Kidney epithelial cell (primary cell): ENCODE measurements at places on chromosomes 6 and 20. TPM values are rescaled to one million over a fixed set of nuclear protein-coding genes. Genes with fewer than 3 reads are reported as not detected.

DNA sequence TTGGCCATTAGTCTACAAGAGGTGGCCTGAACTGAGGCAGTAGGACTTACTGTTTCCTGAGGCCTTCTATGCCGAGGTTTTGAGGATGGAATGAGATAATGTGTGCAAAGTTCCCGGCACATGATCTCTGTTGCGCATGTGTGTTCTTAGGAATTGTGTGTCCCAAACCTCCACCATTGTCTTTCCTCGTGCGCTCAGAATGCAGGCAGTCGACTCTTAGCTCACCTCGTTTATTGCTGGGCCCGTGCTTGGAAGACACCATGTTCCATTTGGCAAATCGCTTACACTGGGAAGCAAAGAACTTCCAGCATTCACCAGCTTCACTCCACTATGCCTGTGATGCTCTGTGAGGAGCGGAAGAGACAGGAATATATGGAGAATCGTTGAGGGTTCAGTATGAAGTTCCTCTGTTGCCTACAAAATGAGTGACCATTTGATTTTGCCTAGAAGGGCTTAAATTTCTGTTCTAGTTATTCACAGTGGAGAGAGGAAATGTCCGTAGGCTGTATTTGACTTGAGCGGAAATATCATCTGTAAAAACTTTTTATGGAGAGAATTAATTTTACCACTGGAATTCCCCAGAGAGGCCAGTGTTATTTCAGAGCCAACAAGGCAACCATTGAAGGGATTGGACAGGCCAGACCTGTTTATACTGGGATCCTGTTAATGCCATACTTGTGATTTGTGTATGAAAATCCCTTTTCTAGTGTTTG lies 75.7 kb upstream of the CLDN20 start:
- DNase-seq: no peak

DNA sequence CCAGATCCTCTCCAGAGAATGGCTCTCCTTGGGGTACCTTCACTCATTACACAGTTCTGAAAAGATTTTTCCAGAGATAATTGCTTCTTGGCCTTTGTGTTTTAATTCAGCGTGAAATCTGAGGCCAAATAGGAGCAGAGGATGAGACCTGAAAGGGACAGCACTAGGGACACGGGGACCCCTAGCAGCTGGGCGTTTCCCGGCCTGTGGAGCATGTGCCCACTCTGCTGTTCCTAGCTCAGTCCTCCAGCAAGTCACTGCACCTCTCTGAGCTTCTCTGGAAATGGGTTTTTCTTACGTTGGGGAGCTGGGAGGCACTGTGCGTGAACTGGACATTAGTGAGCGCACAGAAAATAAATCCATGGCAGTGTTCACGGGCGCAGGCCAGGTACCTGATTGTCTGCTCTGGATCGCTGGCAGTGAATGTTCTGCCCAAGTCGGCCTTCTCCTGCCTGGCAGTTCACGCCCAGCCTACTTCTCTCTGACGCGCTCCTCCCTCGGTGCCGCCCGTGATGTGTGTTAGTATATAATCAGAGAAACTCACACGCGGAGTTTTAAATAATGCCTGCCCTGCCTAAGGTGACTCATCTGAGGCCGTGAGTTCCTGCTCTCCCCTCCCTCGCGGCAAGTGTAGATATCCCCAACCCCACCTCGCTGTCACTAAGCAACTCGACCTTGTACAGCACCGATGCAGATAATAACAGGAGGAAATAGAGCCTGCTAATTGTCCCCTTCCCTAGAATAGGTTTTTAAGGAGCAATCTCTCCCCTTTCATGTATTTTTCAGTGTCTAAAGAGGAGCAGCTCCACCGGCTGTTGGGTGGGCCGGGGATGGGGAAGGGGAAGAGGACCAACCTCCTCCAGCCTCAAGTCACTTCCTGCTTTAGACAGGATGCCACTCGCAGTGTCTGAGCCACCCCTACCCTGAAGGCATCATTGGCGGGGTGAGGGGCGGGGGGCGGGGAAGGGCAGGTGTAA lies 2.7 kb upstream of the TUBB2A start:
- no peak for DNase-seq

STK38 gene
- 22.3 and 23.7 TPM in 2 replicates for total RNA-seq

DNA sequence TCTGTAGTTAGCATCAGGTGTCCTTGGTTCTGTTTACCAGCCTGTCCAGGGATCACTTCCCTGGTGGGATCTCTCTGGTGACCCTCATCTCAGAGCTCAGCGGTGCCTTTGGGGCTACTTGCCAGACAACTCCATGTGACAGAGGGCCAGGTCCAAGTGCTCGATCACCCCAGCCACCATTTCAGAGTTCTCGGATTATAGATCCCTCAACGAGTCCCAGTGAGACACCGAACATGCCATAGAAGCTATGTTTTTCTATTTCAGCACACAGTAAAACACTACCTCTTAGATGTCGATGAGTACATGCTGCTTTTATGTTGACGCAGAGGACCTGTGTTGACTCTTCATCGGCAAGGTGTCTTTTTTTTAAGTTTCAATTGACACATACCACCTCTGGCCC lies 170.1 kb upstream of the AKAP12 start:
- DNase-seq: no peak

RHAG gene
- not detected in 2 replicates for total RNA-seq

GRCh38 chr20:19695081-19695480 lies 63.0 kb upstream of the RIN2 start:
- DNase-seq: no peak

GRCh38 chr6:136494059-136494458 lies 56.2 kb downstream of the MAP7 start:
- DNase-seq: no peak

KHDC1 gene
- 2.9 and 3.3 TPM in 2 replicates for total RNA-seq
